ENCODE measurements at places on chromosomes 3 and 15. TPM values are rescaled to one million over a fixed set of nuclear protein-coding genes. Genes with fewer than 3 reads are reported as not detected.

- no peak overlapping the region for H3K27ac ChIP-seq
- no peaks in the 10 kb centered on the region for H3K36me3 ChIP-seq
- DNase-seq: no peak
- no peaks in the 10 kb centered on the region for H3K27me3 ChIP-seq
- no peak overlapping the region for H3K4me3 ChIP-seq
Measured at GRCh38 chr15:36982430-36982829, 117.9 kb downstream of the MEIS2 start.

SLC22A13 gene
- 0.37 TPM for total RNA-seq

DNA sequence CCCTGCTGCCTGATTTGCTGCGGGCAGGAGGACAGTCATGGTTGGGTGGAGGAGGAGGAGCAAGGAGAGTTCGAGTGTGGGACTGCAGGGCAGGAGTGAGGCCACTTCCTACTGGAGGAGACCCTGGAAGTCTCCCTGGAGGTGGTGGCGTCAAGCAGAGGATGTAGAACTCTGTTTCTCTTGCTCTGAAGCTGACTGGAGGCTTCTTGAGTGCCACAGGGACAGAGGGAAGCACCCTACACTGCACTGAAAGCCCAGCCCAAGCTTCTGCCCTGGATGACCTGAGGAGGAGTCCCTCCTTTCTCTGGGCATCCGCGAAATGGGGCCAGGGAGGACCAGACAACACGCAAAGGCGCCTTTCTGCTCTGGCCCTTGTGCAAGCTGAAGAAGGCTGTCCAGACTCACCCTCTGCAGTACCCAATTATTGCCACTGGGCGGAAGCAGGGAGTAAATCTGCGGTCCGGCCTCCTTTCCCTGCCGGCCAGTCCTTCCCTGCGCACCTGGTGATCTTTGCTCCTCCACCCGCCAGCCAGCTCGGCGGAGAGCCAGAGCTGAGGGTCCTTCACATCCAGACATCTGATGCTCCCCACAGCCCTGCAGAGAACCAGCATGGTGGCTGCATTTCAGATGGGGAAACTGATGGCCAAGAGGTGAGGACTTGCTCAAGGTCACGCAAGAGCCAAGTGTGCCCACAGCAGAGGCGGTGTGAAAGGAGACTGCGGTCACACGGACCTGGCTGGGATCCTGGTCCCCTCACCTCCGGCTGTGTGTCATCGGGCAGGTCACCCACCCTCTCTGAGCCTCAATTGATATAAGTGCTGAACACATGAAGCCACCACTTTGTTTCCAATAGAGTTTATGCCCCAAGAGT, 207.1 kb downstream of the TBC1D2B start:
- H3K4me1 ChIP-seq: no peaks in the 10 kb centered on the region
- peak; percentile 37 for DNase-seq
- H3K27ac ChIP-seq: no peak overlapping the region

DNA sequence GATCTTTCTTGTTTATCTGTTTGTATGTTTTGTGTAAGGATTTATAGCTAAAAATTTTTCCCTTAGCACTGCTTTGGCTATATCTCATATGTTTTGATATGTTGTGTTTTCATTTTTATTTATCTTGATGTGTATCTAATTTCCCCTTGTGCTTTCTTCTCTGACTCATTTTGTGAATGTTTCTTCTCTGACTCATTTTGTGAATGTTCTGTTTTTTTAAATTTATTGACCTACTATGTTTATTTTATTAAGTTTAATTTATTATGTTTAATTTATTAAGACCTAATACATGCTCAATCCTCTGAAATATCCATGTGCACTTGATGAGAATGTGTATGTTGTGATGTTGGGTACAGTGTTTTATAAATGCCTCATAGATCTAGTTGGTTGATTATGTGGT, 793.5 kb upstream of the CADM2 start:
- no peak overlapping the region for H3K27ac ChIP-seq
- H3K4me3 ChIP-seq: no peak overlapping the region
- H3K36me3 ChIP-seq: no peaks in the 10 kb centered on the region

- DNase-seq: no peak
- no peaks in the 10 kb centered on the region for H3K36me3 ChIP-seq
- H3K27ac ChIP-seq: no peak within 1 kb of the TSS
- H3K4me3 ChIP-seq: no peak within 1 kb of the TSS
- no peaks in the 10 kb centered on the region for H3K4me1 ChIP-seq
Measured at GRCh38 chr3:52777127-52777958, at the start of gene ITIH1. Gene ITIH1 (plus strand): TSS chr3:52777599. CDS start chr3:52777616, 17 bp downstream.

DNA sequence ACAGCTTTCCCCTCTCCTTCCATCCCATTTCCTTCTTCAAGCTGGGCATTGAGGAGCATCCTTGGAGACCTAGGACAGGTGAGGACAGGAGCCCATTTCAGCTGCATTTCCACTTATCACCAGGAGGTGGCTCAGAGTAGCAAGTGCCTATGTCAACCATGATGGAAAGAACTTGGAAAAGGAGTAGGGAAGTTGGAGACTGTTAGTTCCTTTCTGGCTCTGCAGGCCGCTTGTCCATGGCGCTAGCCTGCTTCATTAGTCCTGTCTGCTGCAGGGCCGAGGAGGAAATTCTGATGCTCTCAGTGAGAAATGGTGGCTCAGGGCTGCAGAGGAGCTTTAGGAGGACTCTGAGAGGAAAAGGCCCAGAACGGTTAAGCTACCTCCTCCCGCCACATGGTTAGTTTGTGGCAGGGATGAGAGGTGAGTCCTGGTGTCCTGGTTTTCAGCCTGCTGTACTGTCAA, 7.0 kb upstream of the CD276 start:
- no peaks in the 10 kb centered on the region for H3K36me3 ChIP-seq
- H3K4me1 ChIP-seq: peaks cover 2% of the 10 kb centered on the region
- peaks cover 36% of the 10 kb centered on the region for H3K27me3 ChIP-seq

SH3GL3 gene
- not detected for total RNA-seq

IGSF11 gene
- 1.2 TPM for total RNA-seq

IL17RC gene
- 0.52 TPM for total RNA-seq

VPS39 gene
- 77.5 TPM for total RNA-seq

DNA sequence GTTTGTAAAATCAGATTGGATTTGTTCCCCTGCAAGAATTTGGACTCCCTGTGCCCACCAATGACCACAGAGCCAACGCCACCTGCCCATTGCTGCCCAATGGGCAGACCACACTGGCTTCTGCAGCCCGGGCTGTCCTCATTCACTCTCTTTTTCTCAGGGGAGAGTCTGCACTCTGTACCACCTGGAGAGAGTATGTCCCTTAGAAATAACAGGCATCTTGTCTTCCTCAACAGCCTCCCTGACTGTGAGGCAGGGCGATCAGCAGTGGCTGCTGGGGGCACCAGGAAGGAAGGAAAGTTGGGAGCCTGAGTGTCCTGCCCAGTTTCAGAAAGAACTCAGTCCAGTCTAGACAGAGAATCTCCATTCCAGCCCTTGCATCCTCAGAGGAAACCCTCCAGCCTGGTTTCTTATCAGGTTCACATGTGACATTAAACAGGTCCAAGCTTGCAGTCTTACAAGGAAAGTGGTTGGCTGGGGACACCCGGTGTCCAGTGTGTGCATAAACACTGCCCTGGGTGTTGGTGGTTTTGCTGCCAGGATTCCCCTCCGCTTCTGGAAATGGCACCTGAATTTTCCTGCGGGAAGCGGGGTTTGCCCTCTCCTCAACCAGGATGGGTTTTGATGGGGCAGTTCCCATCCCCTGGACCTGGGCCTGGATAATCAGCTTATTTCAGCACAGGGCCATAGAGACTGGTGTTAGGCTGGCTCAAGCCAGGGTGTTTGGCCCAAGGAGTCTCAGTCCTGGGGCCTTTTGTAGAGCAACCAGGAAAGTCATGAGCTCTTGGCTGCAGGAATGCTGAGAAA, 37.2 kb downstream of the SSUH2 start:
- no peak for DNase-seq
- no peaks in the 10 kb centered on the region for H3K36me3 ChIP-seq
- no peaks in the 10 kb centered on the region for H3K4me1 ChIP-seq
- no peak overlapping the region for H3K4me3 ChIP-seq
- H3K27me3 ChIP-seq: no peaks in the 10 kb centered on the region

LRRC31 gene
- not detected for total RNA-seq

- no peak for DNase-seq
- H3K4me3 ChIP-seq: no peak overlapping the region
- no peaks in the 10 kb centered on the region for H3K36me3 ChIP-seq
- H3K27ac ChIP-seq: no peak overlapping the region
- H3K4me1 ChIP-seq: no peaks in the 10 kb centered on the region
- H3K27me3 ChIP-seq: no peaks in the 10 kb centered on the region
Measured at GRCh38 chr15:42832576-42832975, 88.0 kb downstream of the TTBK2 start.

Measured in activated CD4-positive, alpha-beta T cell treated with anti-CD3 and anti-CD28 coated beads, Interleukin-2, amount 10 ng/mL, durations not matched to agents 7 days and 5 days (primary cell).